ENCODE measurements at places on chromosomes 4 and X. TPM values are rescaled to one million over a fixed set of nuclear protein-coding genes. Genes with fewer than 3 reads are reported as not detected.

The DMP1 gene
- total RNA-seq: not detected

The RPL34 gene
- total RNA-seq: 1,710 TPM

The FREM3 gene
- total RNA-seq: not detected

The RNF150 gene
- 0.08 TPM for total RNA-seq

Measured in activated naive CD8-positive, alpha-beta T cell treated with anti-CD3 and anti-CD28 coated beads for 36 hours (primary cell).